ENCODE measurements at places on chromosomes 6 and 20.

DNA sequence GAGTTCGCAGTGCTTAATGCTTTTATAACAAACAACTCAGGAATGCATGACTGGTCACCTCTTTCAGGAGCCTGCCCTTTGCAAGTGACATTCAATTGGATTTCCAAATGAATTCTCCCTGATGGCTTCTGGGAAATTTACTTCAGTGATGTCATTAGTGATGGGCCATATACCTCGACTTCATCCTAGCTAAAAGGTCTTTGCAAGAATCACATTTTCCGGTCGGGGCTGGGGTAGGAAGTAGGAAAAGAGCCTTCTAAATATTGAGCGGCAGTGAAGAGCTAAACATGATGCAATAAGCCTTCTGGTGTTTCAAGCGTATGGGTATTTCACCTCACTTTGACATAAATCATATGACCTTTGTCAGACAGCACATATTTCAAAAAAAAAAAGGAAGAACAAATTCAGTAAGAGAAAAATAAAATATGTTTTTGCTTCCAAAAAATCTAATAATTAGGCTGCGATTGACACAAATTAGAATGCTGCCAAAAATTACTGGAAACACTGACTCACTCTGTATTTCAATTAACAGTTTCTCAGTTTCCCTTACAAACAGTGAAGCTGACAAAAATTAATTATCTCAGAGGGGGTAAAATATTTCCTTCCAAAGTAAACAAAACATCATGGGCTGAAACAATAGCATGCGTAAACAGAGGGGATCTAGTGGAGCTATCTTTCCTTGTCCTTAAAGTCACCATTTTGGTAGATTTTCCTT is 39.8 kb downstream of the ADTRP start:
- DNase-seq = peak; percentile 18

DNA sequence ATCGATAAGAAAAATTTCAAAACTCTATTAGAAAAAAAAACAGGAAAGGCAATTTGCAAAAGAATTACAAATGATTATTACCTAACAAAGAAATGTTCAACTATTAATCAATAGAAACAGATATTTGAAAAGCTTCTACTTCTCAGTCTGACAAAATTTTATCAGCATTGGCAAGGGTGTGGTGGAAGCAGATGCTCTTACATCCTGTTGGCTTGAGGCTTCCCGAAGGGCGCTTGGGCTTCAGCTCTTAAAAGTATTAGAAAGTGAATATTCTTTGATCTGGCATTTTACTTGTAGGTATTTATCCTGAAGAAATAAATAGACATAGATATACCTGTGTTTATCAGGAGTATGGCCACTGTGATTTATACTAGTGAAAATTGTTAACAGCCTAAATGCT is 38.7 kb downstream of the SLC35D3 start:
- DNase-seq = no peak

DNA sequence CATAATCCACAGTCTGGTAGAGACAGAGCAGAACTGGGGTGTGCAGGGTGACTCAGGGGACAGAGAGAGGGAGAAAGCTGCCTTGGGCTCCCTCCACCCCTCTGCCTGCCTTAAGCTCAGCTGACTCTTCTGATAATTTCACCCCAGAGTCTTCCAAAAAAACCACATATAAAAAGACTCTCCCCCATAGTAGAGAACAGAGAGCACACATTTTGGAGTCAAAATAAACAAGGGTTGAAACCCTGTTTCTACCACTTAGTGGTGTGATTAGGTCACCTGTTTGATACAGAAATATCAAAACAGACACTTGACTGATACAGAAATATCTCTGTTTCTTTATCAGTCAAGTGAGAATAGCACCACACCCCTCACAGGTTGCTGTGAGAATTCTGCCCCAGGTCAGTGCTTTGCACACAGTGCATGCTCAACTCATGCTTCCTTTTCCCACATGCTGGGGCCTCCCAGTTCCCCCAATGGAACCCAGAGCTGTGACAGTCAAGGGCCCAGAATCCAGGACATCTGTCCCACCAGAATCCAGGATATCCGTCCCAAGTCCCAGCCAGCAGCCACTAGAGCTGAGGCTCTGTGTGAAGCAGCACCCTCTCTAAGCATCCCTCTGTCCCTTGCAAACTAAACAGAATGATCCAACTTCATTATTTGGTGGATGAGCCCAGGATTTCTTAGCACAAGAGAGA is 1.2 kb downstream of the TREML2 start:
- DNase-seq = no peak

DNA sequence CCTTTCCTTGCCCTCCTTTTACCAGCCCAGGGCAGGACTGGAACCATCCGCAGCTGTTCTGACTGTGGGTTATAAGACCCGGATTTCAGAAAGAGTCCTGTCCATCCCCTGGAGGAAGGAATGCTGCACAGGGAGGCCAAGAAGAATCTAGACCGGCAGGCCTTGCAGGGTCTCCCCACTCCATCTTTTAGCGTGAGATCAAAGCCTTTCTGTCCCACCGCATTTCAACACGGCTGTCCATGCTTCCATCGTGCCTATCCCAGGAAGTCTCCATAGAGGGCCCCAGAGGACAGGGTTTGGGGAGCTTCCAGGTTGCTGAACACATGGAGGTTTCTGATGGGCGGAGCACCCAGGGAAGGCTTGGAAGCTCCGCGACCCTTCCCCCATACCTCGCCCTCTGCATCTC is 79.3 kb upstream of the AGPAT4 start:
- no peak for DNase-seq

- no peak for DNase-seq
These were observed 89.4 kb upstream of the AFDN start for GRCh38 chr6:167737205-167737830.

GRCh38 chr6:99114769-99115406 is 167.1 kb upstream of the FBXL4 start:
- no peak for DNase-seq

DNA sequence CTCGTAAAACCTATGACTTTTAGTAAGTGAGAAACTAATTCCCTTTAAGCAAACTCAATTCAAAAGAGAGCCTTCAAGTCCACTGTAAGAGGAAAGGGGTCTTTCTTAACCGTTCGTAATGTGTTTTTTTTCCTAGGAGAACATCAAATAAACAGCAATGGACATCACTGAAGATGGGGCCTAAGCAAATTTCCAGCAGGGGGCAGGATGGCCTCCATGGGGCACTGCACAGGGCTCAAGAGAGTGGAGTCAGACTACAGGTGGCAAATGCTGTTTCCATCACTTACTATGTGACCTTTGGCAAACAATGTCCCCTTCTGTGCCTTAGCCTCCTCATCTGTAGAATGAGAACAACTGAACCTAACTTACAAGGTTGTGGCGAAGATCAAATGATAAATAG is 88.7 kb downstream of the ARHGAP18 start:
- no peak for DNase-seq

DNA sequence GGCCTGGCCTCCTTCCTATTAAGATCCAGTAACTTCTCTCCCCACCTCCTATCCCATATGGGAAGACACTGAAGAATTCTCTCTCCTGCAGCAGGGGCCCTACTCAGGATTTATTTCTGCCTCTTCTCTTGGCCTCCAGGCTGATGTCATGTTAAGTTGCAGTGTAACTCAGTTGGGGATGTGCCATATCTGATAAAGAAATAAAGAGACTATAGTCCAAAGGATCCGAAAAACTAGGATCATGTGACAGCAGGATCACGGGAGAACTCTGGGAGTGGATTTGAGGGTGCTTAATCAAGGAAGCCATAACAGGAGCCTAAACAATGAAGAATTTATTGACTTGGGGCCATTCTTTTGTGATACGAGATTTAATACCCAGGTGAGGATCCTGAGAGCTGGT is 38.5 kb upstream of the TGM6 start:
- DNase-seq = no peak

Data from Caki2 (cell line).